ENCODE measurements at places on chromosomes 7 and 10.
A peak's percentile ranks its signal among the peaks of the same experiment; 100 is the strongest.

DNA sequence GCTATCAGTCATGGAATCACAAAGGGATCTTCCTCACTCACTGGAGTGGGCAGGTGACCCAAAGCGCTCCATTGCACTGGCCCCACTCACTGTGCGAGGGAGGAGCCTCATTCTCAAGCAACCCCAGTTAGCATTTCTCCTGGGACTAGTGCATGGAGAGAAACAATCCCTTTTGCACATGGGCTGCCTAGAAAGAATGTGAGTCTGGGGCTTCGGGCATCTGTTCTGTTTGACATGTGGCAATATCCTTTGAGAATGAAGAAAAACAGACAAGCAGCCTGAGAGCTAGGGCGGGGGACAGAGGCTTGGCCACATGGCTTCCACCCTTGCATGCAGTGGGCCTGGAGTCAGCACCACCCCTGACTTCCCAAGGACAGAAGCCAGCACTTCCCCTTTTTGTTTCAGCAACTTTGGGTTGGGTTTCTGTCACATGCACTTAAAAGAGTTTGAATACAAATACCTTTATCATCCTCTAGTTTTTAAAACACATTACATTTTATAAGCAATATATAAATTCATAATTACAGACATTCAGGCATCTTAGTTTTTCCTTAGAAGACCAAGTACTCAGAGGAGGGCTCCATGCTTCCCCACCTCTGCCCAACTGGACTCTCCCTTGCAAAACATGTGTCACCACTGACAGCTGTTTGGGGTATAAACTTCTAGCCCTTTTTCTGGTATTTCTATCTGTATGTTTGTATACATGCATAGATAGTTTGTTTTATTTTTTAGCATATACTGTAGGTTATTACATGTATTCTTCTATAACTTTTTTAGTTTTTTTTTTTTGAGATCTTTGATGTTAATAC, 73.8 kb downstream of the RBM20 start:
- peak; percentile 81 for DNase-seq

DNA sequence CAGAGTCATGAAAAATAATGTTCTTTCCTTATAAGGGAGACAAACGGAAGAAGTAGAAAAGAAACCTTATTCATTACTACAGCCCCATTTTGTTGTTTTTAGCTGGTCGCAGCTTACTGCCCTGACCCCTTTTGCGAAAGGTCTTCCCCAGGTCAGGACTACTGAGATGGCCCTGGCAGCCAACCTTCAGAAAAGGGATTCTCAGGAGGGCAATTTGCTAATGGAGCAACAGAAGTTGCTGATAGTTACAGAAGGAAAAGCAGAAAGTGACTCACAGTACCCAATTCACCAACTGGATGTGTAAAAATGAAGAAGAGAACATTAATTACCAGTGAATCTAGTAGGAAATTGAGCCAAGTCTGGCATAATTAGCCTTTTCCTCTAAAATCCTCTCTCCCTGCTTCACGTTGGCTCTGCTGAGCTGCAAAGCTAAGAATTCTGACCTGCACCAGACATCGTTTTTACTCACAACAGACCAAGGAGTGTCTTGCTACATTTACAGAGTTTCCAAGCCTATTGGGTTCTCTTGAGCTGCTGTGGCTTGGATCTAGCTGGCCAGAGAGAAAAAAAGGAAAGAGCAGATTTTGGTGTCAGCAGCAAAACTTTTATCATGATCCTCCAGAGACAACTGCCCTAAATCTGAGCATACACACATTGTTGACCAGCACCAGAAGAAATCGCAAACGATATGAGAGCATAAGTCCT, 499.9 kb upstream of the FZD8 start:
- no peak for DNase-seq

- DNase-seq: no peak
Measured at GRCh38 chr7:1534330-1535099, 4.0 kb downstream of the MAFK start.

DNA sequence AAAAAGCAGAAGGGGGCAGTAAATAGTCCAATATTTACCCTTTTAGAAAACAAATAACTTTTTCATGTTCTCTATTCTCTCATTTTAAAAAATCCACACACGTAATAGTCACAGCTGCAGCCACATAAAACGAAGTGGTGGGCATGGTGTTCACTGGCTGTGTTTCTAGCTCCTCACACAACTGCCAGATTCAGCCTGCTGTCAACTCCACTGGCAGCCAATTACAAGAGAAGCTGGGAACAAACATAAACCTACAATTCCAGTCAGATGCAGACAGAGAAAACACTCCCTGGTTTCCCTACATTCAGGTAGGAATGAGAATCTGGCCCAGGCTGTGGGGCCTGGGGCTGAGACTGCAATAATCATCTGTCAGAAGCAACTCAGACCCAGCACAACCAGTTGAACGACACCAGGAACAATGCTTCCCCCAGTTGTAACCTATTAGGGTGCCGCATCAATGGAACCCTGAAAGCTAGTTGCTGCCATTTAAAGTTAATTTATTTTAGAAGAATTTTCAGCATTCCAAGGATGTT, 29.1 kb downstream of the ERCC6 start:
- DNase-seq: no peak

DNA sequence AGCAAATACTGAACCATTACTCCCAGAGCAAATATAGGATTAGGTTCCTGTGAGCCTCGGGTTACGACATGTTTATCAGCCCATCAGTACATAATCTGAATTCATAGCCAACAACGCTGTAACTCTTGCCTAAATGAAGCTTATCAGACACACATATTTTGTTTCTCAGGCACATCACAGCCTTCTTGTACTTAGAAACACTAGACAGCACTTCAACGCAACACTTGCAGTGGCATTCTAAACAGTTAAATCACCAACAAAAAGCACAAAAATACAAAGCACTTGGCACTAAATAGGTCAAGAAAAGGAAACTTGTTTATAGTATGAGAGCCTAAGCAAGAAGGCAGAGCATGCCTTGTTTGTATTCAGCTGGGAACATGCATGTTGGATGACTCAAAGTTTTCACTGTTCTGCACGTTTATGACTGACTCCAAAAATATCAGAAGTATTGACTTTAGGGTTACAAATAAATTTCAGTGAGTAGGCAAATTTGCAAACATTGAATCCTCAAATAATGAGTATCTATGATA, 75.0 kb downstream of the VPS50 start:
- DNase-seq: no peak

GRCh38 chr10:69467928-69468750, 16.9 kb downstream of the TSPAN15 start:
- DNase-seq: no peak

DNA sequence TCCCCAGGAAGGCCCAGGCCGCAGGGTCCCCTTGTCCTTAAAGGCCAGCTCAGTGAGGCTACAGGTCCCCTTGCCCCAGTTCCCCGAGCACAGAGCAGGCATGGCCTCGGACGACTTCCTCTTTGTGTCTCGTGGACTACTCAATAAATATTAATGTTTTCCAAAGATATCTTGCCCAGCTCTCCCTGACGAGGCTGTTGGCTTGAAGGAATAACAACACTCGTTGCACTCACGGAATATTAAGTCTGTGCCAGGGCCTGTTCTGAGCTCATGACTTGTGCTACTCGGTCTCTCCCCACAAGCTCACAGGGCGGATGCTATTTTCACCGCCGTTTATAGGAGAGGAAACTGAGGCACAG, 68.2 kb downstream of the CUX1 start:
- peak; percentile 22 for DNase-seq

- no peak for DNase-seq
Measured at GRCh38 chr10:71840177-71840957, 10.7 kb downstream of the PSAP start.

GRCh38 chr10:119025776-119026175, 3.7 kb upstream of the NANOS1 start:
- DNase-seq: no peak

- DNase-seq: no peak
Measured at GRCh38 chr7:83633516-83633915, 15.4 kb downstream of the SEMA3E start.

DNA sequence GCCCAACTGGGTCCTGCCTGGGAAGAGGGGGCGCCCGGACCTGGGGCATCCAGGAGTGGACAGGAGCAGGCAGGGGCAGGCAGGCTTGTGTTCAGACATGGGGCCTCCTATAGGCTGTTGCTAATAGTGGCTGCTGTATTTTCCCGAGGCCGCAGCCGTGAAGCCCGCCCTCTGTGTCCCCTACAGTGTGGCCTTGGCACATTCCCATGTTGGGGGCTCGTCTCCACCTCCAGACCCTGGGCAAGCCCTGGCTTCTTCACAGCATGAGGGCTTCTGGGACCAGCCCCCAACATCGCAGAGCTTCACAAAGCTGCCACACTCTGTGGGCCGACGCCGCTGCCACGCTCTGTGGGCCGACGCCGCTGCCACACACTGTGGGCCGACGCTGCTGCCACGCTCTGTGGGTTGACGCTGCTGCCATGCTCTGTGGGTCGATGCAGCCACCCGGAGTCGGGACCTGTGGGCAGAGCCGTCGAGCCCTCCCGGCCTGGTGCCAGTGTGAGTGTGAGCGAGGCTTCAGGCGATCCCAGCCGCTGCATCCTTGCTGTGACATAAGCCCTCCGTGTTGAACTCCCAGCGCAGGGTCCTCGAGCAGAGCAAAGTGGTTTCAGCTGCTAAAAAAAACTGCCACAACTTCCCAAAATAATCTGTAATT, 109.0 kb downstream of the INPP5A start:
- DNase-seq: no peak

- peak; percentile 51 for DNase-seq
Measured at GRCh38 chr10:125411724-125412123, 251.4 kb upstream of the CTBP2 start.

DNA sequence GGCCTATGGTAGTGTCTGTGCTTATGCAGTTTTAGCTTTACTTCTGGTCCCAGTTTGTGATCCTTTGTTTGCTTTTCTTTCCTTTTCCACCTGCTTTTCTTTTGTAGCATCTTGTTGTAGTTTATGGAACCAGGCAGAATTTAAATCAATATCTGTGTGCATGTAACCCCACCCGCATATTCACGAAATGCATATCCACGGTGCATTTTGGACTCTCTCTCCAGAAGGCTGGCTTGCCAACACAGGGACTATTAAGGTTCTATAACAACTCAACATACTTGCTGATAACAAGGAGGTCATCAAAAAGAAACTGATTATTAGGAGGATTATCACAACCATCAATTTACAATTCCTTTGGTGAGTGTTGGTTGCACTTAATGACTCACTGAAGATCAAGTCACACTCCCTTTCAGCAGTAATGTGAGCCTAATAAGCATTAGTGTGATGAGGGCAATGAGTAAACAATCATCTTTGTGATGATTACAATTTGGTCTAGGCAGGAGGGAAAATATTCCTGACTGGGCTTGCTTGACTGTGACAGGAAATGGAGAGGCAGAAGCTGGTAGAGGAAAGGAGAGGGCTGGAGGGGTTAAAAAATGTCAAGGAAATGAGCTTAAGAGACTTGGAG, 378.6 kb downstream of the REEP3 start:
- DNase-seq: no peak

DNA sequence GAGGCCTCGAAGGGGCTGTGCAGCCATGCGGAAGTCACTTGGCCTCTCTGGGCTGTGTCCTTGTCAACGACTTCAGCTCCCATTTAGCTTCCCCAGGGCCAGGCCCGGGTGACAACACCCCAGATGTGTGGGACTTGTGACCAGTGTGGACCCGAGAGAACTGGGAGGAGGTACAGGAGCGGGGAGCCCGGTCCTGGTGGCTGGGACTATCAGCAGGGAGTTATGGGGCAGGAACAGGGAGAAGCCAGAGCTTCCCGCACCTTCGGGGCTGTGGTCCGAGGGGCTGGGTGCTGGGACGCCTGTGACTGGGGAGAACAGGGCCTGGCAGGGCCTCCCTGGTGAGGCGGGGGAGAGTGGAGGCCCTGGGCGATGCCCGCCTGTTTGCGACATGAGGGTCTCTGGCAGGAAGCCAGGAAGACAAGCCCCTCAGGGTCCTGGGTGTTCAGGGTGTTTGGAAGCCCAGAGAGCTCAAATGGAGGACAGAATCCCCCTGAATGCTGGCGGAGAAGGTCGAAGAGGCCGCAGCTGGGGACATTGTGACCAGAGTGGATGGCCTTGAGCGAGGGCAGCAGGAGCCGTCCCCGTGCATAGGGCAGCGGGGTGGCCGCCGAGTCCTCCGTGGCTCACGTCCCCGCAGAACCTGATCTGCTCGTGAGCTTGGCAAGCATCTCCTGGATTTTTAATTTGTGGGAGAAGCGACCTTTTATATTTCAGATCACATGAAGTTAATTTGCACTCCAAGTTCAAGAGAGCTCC, 30.0 kb upstream of the PSMG3 start:
- no peak for DNase-seq

DNA sequence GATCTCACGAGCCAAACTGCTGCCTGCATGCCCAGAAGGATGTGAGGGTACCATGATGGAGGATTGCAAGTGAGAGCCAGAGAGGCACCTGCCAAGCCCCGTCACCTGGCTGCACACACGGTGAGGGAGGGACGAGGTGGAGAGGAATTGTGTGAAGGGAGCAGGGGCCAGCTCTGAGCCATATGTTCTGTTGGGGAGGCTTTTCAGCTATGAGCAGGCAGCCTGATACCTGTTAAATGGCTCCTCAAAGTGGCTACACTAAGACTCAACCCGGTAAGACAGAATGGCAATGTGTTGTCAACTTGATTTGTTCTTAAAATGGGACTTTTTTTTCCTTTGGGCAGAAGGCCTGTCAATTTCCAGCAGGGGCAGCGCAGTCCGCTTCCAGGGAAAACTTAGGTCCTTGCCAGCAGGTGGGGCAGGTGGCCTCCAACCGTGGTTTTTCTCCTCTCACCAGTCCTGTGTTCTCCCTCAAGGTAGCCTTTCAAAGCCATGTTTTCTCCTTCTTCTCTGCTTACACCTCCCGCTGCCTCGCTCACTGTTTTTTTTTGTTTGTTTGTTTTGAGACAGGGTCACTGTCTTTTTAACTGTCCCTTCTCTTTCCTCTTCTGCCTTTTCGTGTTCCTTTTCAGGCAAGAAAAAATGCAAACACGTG, 57.7 kb upstream of the ZNRF2 start:
- DNase-seq: no peak
